ENCODE measurements at places on chromosomes 1 and 21.

GRCh38 chr1:93591676-93592550 lies 89.7 kb downstream of the BCAR3 start:
- peak; percentile 37 for DNase-seq

GRCh38 chr1:183143576-183144315 lies 42.3 kb upstream of the LAMC2 start:
- DNase-seq: no peak

DNA sequence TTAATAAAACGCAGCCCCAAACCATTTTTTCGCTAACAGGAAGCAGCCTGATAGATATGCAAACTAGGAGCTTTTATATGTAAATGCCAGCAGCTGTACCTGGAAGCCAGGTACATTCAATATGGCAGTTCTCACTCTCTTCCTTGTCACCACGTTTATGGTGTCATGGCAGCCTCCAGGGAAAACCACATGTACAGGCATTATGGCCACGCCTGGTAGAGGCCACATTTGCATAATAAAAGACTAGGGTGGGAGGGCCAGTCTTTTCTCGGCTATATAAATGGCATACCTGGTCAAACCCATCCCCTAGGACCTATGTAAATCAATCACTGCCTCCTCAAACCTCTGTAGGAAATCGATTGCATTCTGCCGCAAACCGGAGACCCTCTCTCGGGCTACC lies 247.5 kb downstream of the NEGR1 start:
- no peak for DNase-seq

DNA sequence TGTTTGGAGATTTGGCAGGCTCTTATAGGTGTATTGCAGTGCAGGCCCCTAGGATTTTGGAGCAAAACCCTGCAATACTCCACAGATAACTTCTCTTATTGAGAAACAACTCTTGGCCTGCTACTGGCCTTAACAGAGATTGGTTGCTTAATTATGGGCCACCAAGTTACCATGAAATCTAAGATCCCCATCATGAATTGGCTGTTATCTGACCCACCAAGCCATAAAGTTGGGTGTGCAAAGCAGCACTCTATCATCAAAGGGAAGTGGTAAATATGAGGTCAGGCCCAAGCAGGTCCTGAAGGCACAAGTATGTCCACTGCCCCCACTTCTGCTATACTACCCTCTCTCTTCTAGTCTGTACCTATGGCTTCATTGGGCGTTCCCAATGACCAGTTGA lies 130.0 kb upstream of the TNFSF4 start:
- no peak for DNase-seq

DNA sequence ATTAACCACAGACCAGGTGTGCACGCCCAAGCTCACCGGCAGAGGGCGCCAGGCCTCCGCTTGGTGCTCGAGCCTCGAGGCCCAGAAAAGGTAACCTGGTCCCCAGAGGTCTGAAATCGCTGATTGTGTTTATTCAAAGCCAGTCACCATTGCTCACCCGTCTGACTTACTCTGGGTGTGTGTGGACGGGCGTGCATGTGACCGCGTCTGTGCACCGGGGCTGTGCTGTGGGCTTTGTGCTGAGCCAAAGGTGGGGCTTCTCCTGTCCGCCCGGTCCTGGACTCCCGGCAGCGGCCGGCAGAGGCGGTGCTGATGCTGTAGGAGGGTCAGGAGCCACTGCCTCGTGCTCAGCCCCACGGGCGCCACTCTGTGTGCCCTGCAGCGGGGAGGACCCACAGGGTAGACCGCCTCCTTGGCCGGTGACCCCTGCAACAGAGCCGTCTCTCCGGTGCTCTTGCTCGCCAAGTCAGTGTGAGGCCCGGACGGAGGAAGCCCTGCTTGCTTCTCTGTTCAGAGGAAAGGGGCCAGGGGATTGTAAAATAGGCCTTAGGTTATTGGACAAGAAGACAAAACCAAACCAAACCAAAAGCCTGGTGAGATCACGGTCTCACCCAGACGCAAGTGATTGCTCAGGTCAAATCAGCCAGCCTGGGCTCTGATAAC lies 32.0 kb upstream of the BTG2 start:
- DNase-seq: peak; percentile 94

GRCh38 chr1:100035214-100035613 lies 65.4 kb downstream of the SLC35A3 start:
- no peak for DNase-seq

- no peak for DNase-seq
These were observed 221.3 kb downstream of the PLPP3 start for GRCh38 chr1:56357927-56358690.

DNA sequence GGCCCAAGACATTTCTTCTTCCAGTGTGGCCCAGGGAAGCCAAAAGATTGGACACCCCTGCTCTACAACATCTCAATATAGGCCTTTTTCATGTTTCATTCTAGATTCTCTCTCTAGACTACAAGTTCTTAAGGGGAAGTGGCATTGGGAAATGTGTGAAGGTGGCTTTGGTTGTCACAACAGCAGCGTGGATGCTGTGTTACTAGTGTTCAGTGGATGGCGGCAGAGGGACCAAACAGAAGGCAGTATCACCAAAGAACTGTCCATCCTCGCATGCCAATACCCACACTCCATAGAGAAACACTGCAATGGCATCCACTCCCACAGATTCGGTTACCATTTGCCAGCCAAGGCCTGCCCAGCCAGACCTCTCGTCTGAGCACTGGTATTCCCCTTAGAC lies 24.3 kb upstream of the IFNAR2 start:
- DNase-seq: no peak

GRCh38 chr1:150544204-150544603 lies 5.0 kb upstream of the ADAMTSL4 start:
- no peak for DNase-seq

DNA sequence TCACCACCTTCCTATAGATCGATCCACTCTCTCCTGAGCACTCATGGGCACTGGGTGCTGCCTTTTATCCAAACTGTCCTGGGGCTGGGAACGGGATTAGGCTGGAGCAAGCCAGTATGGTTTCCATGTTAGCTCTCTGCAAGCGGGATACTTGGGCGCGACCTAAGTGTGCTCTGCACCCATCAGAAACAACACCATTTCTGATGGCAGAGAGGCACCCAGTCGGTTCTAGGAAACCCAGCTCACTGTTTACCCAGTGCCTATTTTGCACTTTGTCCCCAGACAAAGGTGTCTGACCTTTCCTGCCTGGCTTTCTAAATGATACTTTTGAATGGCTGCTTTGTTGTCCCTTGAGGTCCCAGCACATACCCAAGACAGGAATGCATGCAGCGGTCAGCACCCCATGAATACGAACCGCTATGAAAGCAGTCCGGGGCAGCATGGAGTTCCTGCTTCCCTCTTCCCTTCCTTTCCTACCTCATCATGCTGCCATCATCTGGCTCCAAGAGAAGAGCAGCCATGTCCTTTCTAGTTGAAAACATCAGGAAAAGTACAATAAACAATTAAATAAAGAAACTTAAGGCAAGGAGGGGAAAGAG lies 83.9 kb downstream of the TRABD2B start:
- no peak for DNase-seq

DNA sequence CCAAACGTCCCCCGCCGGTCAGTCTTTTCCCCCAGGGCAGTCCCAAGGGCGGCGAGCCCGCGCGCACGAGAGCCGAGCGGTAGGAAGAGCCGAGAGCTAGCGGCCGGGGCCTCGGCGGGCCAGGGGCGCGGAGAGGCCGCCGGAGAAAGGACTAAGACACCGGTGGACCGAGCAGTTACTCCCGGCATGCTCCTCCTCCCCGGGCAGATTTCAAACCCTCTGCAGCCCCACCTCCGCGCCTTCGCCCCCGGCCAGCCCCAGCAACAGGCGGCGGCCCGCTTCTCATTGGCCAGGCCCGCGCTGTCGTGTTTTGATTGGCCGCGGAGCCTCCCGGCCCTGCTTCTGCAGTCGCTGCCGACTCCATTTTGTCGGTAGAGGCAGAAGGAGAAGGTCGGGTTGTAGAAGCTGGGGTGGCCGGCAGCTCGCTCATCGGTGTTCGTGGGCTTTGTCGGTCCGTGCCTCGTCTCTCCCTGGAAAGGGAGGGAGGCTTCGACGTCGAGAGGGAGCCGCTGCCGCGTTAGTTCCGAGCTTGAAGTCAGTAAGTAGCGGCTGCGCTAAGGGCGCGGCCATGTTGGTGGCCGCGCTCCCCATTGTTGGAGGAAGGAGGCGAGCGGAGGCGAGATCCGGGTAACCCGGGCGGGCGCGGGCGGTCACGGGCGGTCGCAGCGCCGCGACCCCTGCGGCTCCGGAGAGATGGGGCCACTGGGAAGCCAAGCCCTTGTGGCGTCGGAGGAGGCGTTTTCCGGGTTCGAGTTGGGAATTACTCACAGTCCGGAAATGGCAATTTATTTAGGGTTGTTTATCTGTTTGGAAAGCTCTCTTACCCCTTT lies at the start of gene PNRC2:
Gene PNRC2, plus strand, starts transcription at position 368 of the 830 bp plus-strand sequence. CDS start 1,630 bp downstream, outside the sequence.
- DNase-seq: peak; percentile 98

DNA sequence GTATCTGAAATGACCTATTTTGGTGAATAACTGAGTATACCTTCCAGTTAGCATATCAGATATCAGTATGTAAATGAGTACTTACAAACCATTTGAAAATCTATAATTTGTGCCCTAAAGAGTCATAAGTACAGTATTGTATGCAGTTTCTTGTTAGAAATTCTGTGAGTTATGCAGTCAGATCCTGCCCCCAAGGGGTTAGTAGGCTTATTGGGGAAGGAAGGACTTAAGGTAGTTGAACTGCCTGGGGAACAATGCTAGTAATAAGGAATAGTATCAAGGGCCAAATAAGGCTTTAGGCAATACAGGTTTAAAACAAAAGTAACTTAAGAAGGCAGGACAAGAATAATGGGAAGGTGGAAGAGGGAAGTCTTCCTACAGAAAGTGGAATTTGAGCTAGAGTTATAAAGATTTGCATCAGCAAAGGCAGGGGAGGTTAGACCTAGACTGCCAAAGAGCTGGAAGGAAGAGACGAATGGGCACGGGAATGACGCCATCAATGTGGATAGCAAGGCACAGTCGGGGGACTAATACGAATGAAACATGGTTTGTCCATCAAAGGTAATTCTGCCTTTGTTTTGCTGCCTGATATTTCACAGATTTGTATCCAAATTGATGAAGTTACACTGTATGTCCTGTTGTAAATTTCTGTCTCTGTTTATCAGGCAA lies 182.9 kb upstream of the DPYD start:
- no peak for DNase-seq

- no peak for DNase-seq
These were observed 120.7 kb downstream of the CRB1 start for GRCh38 chr1:197388801-197389200.

DNA sequence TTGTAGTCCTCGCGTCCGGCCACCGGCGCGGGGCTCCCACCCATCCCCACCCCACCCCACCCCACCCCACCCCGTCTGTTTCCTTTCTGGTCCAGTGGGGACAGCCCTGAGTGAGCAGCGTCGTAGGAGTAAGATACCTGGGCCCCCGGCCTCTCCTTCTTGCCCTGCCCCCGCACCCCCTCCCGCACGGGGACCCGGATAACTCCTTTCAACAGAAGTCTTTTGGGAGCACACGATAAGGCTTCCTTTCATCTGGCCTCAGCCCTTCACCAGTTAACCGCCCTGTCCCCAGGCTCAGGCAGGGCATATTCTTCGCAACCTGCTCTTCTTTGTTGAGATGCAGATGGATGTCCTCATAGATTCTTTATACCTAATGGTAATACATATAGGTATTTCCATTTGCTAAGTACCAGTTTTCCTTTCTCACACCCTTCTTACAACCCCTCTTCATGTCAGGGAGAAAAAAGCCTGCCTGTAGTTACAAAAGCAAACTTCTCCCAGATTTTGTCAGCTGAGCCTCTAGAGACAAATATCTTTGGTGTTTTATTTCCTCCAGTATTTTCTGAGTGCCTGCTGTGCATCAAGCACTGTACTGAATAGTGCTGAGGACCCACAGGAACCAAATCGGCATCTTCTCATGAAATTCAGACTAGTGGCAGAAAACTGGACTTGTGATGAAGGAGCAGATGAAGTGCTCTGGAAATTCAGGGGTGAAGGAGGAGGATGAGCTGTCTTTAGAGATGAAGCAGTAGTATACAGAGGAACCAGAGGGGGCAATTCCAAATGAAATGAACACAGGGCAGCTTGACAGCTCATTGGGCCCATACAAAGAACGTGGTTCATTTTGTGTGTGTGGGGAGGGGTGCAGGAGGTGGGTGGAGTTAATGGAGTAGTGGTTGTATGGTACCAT lies 33.6 kb downstream of the SLC2A1 start:
- peak; percentile 53 for DNase-seq

- no peak for DNase-seq
These were observed 92.5 kb downstream of the TTC3 start for GRCh38 chr21:37165586-37165985.

DNA sequence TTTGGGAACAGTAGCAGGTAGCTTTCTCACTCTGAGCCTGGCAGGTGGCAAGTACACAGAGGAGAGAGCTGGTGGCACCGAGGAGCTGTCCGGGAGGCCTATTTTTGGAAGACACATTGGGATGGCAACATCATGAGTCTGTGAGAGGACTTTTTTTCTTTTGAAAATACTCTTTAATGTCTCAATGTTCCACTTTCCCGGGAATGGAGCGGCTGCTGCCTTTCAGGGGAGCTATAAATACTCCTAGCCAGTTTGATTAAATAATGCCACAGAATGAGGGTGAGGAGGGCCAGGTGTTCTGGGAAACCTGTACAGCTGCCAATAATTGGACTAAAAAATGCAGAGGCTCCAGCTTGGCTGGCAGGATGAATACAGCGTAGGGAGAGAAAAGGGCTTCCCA lies 93.3 kb upstream of the COG2 start:
- peak; percentile 32 for DNase-seq

DNA sequence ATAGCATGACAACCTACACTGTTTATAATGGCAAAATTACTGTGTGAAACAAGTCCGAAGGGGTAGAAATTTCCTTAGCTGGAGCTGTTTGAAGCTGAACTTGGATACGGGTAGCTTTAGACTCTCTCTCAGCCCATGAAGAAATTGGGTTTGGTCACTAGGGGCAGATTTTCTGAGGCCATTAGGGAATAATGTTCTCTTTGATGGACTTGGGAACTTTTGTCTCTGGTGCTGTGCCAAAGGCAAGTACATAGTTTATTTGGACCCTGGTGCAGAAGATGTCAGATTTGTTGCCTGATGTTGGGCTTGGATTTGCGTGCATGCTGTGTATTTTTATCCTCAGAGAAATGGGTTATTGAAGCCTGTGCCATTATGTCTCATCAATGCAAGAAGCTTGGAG lies 109.6 kb downstream of the VPS13D start:
- peak; percentile 61 for DNase-seq

Measured in brain (organoid and tissue), 16 donors.